ENCODE measurements at places on chromosomes 11 and 22.

DNA sequence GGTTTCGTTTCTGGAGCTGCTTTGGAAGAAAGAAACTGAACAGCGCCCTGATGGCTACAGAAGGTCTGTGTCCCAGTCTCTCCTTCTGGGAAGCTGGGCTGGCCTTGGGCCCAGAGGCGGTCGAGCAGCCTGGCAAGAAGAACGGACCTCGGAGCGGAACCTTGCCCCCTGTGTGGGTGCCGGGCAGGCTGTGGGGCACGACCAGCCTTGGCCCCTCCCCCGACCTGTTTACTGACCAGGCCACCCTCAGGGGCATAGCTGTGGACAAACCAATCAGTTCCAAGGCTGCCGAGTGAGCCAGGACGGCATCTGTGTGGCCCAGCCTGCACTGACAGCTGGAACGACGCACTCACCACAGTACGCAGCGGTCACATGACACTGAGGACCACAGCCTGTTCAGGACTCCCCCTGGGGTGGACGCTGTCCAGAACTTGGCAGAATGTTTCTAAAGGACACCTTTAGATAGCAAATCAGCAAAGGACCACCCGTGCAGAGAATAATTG lies 7.2 kb downstream of the PIM3 start:
- DNase-seq = peak; percentile 49

DNA sequence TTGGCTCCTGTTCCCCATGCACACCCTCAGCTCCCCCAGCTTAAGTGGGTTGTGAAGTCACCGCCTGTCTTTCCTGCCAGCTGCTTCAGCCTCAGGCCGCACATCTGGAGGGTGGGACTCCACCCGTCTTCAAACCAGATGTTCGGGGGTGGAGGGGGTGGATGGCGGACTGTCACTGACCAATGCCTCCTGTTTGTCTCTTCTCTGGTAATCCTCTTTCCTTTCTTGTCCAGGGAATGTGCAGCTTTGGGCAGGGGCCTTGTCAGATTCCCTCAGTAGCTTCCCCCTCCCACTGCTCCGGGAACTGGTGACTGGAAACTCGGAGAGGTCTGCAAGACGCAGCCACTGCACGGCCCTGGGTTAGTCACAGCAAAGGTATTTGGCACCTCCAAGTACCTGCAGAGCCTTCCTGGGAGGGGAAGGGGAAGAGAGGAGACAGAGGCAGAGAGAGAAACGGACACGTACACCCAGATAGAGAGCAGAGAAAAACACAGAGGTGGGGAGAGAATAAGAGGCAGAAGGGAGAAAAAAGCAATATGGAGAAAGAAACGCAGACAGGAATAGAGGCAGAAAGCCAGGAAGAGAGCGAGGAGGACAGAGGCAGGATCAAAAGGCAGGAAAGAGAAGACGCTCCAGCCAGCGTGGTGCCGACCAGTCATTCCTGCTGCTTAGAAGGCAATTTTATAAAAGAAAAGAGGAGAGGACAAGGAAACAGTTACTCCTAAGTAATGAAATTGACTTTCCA lies 56.1 kb upstream of the TIMP3 start:
- DNase-seq = peak; percentile 86

- DNase-seq = no peak
Measured at GRCh38 chr11:122246874-122247273, 130.9 kb upstream of the BLID start.

DNA sequence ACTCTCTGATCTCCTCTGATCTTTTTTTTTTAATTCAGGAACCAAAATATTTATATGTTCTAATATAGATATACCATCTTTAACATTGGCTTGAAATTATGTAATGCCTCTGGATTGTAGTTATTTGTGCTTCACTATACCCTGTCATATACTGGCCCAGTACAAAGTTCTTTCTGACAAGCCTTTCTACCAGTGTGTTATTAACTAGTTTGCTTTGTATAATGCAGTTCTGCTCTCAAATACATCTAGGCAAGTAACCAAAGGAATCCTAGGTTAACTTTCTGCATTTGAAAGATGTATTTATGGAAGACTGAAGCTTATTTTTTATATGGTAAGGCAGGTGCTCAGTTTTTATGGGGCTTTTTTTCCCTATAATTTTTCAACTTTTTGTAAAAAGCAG lies 36.1 kb downstream of the ARHGEF12 start:
- no peak for DNase-seq

DNA sequence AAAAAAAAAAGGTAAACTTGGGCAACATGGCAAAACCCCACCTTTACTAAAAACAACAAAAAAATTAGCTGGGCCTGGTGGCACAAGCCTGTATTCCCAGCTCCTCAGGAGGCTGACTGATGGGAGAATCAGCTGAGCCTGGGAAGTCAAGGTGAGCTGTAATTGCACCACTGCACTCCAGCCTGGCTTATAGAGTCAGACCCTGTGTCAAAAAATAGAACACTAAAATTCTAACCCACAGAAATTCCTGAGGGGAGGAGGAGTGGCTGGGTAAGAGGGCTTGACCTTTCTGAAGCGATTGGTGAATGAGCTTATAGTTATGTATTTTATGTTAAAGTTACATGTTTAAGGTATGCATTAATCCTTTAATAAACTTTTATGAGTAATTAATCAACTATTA lies 53.3 kb downstream of the FAT3 start:
- no peak for DNase-seq

GRCh38 chr22:30968015-30968923 lies at the start of gene MORC2:
MORC2 (minus strand) TSS chr22:30968774; CDS start chr22:30967889, 885 bp downstream.
- DNase-seq = peak; percentile 93

DNA sequence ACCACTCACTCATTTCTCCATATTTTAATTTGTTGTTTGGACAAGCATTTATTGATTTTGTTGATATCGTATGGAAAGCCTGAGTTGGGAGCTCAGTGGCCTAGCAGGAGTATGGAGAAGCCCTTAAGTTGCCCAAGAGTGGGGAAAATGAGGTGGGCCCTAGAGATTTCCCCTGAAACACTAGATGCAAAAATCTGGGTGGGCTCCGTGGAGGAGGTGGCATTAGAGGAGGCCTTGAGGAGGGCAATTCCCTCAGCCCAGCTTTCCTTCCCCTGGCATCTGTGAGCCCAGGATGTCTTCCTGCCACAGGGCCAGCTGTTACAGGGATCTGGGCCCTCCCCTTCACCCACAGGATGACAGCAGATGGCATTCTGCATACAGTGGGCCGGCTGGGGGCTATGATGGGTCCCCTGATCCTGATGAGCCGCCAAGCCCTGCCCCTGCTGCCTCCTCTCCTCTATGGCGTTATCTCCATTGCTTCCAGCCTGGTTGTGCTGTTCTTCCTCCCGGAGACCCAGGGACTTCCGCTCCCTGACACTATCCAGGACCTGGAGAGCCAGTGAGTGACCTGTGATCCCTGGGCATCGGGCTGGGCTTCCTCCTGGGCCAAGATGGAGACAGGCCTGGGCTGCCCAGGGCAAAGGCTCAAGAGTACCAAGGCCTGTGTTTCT lies 21.6 kb upstream of the SLC22A12 start:
- no peak for DNase-seq

All from ELF-1 (cell line).